ENCODE measurements at places on chromosomes 3 and 15.

DNA sequence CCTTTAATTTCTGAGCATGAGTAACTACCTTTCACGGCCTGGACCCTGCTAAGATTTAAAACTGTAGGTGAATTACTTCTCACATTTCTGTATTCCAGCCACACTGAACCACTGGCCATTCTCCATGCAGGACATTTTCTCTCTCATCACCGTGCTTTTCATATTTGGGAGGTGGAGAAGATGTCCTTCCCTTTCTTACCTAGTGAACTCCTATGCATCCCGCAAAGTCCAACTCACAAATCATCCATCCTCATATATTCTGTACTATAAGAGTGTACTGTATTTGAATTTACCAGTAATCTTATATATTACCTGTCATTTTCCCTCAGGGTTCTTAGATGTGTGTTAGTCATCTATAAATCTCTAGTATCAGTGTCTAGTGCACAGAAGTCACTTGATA, 139.9 kb downstream of the ALDH1A2 start:
- DNase-seq = no peak

- DNase-seq = peak; percentile 62
Measured at GRCh38 chr3:100107221-100107814, 7.0 kb downstream of the FILIP1L start.

DNA sequence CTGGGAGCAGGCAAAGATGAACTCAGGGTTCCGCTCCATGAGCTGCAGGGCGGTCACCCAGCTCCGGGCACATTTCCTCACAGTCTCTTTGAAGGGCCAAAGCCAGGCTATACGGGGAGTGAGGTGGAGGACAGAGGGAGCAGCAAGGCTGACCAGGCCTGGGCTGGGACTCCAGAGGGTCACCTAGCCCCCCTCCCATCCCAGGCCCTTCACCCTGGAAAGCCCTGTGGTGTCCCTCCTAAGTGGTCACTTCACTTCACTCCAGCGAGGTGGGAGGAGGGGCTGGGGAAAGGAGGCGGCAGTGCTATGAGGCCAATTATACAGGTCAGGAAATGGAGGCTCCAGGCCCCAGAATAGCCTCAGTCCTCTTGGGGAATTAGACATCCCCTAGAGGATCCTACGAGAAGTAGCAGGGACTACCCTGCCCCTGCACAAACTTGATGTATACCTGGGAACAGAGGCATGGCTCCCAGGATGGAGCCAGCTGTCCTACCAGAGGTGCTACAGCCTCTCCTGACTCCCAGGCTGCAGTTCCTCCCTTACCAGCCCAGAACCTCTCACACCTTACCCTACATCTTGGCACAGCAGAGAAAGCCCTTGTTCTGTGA, 5.7 kb downstream of the MAN2C1 start:
- DNase-seq = no peak

GRCh38 chr3:112786002-112786590, 60.6 kb downstream of the CD200R1L start:
- peak; percentile 47 for DNase-seq

DNA sequence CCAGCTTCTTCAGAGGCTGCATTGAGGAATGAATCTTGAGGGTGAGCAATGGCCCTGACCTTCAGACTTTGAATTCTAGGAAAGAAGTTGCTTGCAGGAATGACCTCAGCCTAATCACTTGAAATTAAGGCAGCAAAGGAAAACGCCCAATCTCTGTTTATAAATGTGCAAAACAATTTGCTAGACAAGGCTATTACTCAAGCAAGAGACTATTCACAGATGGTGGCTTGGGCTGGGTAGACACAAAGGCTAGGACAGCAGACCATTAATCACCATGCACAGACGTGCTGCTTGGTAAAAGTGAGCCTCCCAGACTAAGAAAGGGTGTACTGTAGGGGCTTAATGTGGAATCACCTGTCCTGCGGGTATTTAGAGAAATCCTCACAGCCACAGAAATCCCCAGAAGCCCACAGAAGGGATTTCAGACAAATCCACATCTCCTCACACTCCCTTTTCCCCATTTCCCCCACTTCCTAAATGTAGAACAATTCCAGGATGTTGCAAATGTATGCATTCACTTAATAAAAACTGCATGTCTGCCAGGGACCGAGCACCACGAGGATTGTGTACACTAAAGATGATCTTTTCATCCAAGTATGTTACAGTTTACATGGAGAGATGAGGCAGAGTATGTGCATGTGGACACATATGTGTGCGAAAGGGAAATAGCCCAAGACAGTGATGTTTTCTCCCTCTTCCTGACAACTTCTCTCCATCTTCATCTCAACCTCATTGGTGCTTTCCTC, 259.5 kb downstream of the THSD4 start:
- peak; percentile 77 for DNase-seq

DNA sequence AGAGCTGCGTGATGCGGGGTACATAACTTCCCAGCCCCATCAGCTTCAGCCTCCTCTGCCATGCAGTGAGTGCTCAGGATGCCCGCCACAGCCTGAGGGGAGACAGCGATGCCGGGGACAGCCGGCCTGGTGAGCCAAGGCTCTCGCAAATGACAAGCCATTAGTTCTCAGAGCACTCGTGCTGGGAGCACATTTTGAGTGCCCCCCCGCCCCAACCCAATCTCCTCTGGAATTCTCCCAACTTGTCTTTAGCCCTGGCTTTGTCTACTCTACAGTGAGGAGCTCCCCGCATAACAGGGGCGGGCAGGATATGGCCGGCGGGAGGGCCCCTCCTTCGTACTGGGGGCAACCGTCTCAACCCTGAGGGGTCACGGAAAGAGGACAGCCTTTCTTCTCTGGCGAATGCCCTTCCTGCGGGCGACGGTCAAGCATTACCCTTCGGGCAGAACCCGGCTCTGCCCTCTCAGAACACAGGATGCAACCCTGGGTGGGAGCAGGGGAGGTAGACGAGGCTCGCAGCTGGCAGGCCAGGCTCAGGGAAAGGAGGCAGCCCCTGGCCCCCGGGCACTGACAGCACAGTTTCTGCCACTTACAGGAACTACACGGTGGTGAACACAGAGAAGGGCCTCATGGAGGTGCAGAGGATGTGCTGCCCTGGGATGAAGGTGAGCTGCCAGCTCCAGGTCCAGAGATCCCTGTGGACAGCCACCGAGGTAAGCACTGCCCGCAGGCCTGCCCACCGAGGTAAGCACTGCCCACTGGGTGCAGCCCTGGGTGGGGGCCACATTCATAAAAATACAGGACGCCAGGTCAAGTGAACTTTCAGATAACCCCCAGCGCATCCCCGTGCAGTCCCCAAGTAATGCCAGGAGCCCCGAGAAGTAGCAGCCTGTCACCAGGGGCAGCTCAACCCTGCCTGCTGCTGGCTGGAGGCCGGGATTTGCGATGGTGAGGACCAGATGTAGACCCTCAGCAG, 141.7 kb downstream of the LRRK1 start:
- DNase-seq = no peak

DNA sequence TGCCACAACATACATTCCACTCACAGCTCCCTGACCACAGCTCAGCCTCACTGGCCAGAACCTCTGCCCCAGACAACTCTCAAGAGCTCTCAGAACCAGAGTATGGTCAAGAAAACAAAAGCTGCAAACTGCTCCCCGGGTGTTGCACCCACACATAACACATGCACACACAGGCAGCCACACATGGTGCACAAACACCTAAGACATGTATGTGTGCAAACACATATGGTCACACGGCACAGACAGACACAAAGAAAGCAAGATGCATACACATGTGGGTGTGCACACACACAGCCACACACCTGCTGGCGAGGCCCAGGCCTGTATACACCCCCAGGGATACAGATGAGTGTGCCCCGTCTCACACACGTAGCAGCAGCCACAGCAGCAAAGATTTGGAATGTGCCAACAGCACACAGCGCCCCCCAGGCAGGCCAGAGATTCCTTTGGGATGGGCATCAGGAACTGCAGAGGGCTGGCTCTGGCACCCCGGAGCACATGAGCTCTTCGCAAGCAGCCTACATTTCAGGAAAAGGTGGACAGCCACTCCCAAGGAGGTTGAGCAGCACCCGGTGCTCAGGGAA, 6.6 kb downstream of the KLF15 start:
- DNase-seq = no peak

Data from mesenchymal stem cell (in vitro differentiated cells and primary cell).